ENCODE measurements at places on chromosomes 7 and 10.

DNA sequence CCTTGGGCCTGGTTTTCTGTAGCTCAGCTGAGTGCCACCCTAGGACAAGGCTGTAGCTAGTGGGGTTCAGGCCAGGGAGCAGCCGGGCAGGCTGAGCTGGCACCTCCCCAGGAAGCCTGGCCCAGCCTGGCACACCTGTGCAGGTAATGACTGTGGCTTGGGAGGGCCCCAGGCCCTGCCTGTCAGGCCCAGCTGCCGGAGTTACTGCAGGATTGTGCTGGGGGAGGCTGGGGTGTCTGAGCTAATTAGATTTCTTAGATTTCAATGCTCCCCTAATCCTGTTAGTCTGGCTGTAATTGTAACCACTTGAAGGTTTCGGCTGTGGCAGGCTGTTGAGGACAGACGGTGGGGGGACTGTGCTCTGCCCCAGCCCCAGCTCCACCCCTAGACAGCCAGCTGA lies 6.0 kb downstream of the ZMIZ1 start:
- no peak for DNase-seq

GRCh38 chr10:73647211-73647874 lies 6.1 kb upstream of the MYOZ1 start:
- DNase-seq: peak; percentile 66

DNA sequence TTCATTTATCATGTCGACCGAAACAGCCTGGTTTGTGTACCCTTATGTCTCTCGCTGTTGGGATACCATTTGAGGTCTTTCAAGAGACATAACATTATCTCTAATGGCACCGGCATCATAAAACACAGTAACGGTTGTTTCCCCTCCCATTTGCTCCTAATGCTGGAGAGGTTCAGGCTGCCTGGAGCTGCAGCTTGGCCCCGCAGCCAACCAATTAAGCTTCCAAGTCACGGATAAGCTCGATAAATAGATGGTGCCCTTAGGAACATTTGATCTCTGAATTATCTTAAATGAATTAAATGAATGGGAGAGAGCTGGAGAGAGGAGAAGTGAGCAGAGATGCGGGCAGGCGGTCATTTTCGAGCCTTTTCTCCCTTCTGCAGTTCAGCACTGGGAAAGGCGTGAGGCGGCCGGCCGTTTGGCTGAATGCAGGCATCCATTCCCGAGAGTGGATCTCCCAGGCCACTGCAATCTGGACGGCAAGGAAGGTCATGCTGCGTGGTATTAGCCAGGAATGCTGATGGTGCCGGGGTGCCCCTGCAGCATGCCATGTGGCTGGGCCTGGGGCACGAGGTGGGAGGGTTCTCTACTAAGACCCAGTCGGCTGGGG lies 12.6 kb downstream of the CPA4 start:
- no peak for DNase-seq

GRCh38 chr7:74235518-74236268 lies 18.5 kb downstream of the RFC2 start:
- DNase-seq: peak; percentile 75

- no peak for DNase-seq
These were observed 457.2 kb downstream of the ARL4A start for GRCh38 chr7:13144673-13145072.

DNA sequence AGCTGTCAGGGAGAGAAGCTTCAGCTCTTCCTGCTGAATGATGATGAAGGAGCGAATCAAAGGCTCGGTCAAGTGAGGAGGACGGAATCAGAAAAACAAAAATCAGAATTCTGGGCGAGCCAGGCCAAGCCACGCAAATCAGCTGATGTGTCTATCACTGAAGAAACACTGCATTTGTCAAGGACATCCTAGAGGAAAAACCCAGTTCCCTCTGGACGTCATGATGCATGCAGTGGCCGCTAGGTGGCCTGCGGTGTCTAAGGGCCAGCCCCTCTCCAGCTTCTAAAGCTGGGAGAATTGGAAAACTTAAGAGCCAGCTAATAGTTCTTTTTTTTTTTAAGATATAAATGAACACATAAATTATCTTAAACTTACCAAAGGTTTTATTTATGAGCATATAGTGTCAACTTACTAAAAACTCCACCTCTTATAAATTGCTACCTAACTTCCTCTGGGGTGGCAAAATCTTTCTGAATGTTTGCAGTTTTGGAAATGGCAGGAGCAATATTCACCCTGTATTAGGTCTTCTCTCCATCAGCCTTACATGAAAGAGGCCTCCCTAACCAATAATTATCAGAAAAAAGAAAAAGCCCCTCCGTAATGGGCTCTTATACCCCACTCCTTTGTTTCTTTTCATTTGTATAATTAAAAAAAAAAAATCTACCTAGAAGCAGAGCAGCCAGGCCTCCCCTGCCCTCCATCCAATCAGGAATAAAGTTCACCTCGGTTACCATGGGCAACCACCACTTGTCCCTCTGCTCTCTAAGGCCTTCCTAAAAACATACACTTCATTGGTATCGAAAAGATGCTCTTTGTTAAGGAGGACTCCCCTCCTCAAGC lies 186.8 kb downstream of the USP6NL start:
- peak; percentile 68 for DNase-seq

GRCh38 chr10:100510533-100511308 lies 8.9 kb downstream of the SEC31B start:
- no peak for DNase-seq

- no peak for DNase-seq
These were observed 586.6 kb upstream of the POT1 start for GRCh38 chr7:125516194-125516593.

Data from trophoblast cell (in vitro differentiated cells and primary cell).